ENCODE measurements at places on chromosomes 5 and 9.

- no peak for DNase-seq
Measured at GRCh38 chr9:74391816-74392215, 105.3 kb upstream of the RORB start.

DNA sequence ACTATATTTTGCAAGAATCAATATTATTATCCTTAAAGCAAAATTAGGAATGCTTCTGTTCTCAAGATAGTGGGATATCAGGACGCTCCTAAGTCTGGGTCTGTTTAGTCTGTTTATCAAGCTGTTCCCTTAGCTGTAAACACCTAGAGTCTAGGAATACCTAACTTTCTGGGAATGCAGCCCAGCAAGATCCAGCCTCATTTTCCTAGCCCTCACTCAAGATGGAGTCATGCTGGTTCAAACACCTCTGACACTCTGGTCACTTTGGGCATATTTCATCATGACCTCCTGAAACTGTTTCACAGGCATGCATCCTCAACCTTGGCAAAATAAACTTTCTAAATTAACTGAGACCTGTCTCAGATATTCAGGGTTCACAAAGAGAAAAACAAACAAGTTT is 14.4 kb upstream of the MRPS30 start:
- no peak for DNase-seq

DNA sequence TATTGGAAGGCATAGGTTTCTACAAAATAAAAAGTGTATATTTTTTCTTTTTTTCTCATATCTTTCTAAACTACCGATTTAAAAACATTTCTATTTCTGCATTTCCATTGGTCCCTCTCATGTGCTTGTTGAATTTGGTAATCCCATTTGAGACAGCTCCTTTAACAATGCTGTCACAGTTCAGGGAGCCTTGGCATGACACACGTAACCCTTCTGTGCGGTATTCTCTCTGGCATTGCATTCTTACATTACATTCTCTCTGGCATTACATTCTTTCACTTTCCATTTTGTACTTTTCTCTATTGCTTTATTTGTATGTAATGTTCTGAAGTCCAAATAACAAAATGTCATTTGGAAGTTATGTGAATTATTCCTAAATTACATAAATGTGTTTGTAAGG is 150.7 kb upstream of the RASGRF2 start:
- DNase-seq: no peak

DNA sequence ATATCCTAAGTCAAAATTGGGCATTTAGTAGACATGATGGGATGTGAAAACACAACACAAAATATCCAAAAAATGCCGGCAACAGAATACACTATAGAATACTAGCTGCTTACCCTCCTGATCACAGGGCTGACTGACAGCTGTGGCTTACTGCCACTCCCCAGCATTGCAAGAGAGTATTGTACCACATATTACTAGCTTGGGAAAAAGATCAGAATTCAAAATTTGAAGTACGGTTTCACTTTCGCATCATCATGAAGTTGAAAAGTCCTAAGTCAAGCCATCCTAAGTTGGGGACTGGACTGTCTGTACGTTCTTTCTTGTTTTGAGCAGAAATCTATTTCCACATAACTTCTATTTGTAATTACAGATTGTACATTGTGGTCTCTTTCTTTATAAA is 851.4 kb downstream of the MAT2B start:
- DNase-seq: no peak

DNA sequence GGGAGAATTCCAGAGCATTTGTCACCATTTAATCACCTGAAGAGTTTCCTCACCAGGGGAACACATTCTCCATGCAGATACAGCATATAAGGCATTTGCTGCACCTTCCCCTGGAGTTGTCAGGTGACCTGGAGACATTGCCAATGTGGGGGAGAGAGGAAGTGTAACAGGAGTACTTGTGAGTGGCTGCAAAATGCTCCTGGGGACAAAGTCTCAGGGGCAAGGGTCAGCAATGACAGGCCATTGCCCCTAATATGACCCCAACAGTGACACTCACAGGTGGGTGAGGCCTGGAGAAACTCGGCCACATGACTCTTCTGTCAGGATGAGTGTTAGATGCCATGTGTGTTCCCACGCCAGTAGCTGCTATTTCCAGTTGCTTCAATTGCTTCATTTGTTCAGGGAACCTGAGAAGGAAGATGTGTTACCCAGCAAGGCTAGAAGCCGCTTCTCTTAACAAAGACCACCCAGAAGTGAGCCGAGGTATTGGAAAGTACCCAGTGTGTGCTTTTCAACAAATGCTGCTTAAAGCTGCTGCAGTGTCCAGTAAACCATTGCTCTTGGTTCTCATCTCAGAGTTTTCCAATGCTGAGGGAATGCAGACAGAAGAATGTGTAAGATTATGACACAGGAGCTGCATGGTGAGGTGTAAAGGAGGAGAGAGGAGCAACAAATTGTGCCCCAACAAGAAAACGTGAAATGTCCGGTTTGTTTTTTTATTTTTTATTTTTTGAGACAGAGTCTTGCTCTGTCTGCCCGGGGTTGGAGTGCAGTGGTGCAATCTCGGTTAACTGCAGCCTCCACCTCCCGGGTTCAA is 128.2 kb upstream of the SLC44A1 start:
- no peak for DNase-seq

DNA sequence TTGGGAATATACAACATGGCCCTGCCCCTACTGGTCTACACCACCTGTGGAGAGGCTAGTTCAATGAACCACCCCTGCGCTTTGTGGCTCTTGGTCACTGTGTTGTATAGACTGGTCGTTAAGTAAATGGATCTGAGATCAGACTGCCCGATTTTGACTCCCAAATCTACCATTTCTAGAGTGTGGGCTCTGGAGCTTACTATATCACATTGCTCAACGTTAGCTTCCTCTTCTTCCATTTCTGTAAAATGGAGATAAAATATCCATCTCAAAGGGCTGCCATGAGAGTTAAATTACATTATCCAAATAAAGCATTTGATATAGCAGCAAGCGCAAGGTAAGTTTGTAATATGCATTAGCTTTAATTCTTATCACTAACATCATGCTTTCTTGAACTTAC is 52.7 kb upstream of the IFNK start:
- no peak for DNase-seq

Measured in T-helper 22 cell (primary cell).